ENCODE measurements at places on chromosomes 5 and 9.

GRCh38 chr9:112384690-112385089 is 4.8 kb downstream of the HSDL2 start:
- DNase-seq = no peak

DNA sequence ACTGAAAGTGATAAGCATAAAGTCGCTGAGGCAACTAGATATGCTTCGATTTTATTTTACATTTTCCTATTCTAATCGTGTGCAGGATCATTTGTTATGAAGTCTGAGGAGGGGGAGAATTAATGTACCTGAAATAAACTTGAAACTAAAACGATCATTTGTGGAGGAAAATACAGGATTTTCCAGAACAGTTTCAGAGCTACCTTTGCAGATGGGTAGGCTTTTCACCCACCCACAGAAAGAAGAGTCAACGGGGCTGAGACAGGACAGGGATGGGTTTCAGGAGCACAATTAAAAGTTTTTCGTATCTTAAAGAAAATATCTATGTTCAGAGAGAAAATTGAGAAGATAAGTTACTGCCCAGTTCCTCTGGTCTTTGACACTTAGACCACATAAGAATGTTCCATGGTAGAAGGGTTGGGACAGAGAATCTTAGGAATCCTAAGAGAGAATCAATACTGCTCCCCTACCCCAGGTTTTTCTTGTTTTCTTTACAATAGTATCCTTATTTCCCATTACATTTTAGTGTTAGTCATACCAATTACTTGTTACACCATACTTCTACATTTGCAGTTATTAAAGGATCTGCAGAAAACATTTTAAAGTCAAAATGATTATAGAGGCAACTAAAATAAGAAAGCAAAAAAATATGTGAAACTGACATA is 211.4 kb downstream of the DEPDC1B start:
- no peak for DNase-seq

DNA sequence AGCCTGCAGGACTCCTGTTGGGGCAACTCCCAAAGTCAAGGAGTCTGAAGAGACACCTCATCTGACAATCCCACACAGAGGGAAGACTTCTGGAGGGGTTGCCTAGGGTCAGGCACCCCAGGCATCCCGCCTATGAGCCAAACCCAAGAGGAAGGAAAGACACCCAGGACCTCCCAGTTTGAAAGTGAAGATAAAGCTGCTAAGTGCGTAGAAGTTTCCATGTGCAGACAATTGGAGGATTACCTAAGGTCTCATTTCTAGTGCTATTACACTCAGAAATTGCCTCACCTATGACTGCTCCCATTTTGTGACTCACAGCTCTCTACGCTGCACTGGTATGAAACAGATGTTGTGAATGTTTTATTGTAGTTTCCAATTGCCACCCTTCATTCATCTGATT is 322.9 kb downstream of the SLIT3 start:
- no peak for DNase-seq

- no peak for DNase-seq
These were observed 89.2 kb downstream of the FOXD1 start for GRCh38 chr5:73359395-73359794.

GRCh38 chr5:131694926-131695325 is 59.9 kb upstream of the RAPGEF6 start:
- no peak for DNase-seq

DNA sequence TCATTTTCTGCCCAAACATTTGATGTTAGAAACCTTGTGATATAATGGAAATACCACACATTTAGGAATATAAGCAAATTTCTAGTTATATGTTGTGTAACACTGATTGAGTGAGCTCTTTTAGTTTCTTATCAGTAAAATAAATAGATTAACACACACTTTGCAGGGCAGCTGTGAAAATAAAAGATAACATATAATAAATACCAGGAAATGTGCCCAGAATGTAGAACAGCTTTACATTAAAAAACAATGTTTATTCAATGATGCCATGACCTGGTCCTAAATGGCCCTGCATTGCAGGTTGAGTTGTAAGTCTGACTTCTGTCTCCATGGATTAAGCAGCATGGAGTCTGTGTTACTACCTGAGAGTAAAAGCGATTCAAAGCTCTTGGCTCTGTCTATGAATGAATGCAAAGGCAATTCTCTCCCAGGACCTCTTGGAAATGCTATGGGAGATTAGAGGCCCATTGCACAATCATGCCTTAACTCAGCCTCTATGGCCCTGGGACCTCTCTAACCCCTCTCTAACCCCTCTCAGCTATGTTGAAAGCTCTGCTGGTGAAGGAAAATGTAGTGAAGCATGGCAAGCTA is 296.0 kb upstream of the ACTBL2 start:
- no peak for DNase-seq
